RPMI8226 (cell line): ENCODE measurements at places on chromosomes 11 and 22.

- DNase-seq: no peak
Observed at GRCh38 chr11:111945198-111945597, 8.1 kb downstream of the DIXDC1 start.

DNA sequence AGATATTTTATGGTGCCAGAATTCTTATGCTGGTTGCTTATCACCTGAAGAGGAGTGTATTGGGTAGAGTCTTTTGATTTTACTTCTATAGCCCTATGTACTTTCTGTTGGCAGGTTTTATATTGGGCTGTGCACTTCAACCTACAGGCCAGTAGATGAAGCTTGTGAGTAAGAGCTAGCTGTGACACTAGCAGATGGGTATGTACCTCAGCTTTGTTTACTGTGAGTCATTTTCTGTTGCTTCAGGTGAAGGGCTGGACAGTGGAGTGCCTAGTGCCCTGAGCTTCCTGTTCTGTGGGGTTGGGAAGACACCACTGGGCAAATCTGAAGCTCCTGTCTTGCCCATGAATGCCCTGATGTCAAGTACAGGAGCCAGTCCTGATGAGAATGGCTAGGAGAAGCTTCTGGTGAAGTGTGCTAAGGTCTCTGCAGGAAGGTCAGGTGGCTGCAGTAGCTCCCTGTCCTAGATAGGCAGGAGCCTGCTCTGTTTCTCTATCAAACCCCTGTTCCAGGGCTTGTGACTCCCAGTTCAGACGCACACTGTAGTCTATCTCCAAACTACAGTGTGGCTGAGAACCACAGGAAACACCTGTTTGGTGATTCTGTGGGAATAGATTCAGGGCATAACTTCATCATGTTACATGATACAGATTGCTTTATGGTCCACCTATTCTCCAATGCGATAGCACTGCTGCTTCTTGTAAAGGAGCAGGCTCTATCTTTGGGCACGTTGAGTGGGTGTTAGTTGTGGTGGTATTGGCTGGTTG lies 755.7 kb downstream of the KCNA4 start:
- DNase-seq: no peak

DNA sequence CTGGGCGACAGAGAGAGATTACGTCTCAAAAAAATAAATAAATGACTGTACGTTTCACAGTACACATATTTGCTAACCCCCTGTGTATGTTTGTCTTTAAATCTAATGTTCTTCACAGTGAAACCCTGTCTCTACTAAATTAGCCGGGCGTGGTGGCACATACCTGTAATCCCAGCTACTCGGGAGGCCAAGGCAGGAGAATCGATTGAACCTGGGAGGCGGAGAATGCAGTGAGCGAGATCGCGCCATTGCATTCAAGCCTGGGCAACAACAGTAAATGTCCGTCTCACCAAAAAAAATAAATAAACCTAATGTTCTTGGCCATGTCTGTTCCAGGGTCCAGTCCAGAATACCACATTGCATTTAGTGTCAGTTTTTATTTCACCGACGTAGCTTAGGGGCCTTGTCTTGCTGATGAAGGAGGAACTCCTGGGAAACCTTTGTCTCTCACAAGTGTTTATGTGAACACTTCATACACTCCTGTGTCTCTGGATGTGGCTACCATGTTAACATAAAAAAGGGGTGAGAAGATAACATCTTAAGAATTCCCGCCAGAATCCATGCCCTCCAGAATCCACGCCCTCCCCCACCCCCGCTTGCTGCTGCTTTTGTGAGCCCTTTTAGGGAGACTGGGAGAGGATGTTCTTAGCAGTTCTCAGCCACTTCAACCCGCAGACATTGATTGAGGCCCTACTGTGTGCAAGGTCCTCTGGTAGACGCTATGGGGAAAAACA lies 5.0 kb upstream of the SERHL2 start:
- DNase-seq: no peak

DNA sequence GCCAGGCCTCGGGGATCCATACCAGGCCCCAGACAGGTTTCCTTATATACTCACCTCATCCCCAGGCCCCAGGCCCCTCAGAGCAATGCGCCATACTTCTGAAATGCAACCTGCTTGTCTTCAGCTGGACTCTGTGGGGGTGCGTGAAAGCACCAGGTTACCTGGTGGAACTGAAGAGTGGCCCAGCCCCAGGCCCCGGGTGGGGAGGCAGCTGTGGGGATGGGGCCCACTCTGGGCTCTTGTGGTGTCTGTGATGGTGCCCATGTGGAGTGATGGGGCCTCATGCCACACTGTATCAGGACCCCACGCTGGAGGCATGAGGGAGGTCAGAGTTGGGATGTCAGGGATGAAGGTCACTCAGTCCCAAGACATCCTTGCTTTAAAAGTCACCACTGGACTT lies 999.0 kb downstream of the BRD1 start:
- DNase-seq: no peak

GRCh38 chr11:75303544-75304224 lies 47.8 kb downstream of the ARRB1 start:
- DNase-seq: no peak

DNA sequence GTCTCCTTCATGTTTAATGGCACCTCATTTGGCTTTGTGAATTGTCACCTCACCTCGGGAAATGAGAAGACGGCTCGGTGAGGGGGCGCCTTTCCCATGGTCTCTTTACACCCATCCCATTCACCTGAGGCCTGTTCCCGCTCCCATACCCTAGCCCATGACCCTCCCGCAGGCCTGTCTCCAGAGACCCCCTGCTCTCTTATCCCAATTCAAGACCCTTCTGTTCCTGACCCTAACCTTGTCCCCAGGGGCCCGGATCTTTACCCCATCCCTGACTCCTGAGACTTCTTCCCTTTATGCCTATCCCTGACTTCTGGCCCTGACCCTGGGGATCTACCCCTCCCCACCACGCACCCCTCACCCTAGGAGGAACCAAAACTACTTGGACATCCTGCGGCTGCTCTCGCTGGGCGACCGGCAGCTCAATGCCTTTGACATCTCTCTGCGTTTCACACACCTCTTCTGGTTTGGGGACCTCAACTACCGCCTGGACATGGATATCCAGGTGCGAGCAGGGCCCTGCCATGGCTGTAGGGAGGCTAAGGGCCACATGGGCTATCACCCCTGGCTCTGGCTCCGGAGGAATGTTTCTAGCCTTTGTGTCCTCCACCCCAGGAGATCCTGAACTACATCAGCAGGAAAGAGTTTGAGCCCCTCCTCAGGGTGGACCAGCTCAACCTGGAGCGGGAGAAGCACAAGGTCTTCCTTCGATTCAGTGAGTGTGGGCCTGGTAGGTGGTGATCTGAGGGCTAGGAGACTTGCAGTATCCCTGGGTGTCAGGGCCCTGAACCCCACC lies 7.9 kb downstream of the INPPL1 start:
- no peak for DNase-seq

DNA sequence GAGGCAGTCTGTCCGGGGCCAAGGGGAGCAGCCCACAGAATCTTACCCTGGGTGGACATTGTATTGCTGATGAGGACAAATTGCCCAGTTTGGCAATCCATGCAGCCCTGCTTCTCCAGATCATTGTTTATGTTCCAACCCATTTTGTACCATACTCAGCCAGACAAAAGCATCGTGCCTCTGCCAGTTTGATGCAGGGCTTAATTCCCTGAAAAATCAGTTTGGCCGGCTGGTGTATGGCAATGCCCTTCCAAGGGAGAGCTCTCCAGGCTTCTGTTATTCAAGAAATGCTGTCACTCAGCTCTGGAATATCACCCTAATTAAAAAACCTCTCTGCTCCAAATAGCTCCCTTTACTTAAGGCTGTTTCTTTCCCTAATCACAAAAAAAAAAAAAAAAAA lies 697.7 kb downstream of the TBC1D22A start:
- no peak for DNase-seq

DNA sequence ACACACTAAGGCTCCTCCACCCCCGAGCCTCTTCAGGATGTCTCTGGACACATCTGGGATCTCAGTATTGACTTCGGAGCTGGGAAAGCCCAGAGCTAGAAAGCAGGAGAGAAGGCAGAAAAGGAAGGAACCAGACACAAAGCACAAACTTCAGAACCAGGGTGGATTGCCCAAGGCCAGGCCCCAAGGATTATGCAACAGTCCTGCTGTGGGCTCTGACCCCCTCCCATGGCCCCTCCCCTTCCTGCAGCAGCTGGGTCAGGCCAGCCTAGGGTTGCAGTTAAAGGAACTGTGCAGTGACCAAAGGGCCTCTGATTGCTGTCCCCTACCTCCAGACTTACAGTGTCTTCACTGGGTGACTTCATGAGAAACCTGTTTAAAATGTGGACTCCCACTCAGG lies 5.3 kb downstream of the KCNE3 start:
- no peak for DNase-seq

DNA sequence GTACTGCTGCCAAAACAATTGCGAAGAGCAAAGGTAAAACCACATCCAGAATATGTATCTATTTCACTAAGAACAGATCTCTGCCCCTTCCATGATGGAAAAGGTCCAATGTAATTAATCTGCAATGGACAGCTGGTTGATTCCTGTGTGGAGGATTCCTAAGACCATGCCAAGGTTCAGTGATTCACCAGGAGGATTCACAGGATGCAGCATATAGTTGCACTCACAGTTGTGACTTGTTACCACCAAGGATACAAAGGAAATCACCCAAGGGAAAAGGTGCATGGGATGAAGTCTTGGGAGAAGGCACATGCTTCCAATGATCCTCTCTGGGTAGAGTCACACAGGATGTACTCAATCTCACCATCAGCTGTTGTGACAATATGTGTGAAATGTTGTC lies 35.1 kb upstream of the CUL5 start:
- no peak for DNase-seq

DNA sequence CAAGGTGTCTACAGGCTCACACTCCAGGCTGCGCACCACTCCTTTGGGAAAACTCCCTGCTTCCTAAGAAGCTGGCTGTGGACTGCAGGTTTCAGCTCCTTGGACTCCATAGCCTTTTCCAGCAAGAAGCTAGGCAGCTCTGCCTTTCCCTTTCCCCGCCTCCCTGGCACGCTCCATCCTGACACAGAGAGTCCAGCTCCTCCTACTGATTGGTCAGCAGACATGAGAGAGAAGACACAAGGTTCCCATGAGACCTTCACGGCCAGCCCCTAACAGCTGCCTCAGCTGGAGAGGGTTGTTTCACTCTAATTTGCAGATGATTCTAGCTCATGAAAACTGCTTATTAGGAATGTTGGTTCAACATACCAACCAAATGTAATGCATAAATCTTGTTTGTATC lies 27.6 kb downstream of the TENM4 start:
- no peak for DNase-seq

DNA sequence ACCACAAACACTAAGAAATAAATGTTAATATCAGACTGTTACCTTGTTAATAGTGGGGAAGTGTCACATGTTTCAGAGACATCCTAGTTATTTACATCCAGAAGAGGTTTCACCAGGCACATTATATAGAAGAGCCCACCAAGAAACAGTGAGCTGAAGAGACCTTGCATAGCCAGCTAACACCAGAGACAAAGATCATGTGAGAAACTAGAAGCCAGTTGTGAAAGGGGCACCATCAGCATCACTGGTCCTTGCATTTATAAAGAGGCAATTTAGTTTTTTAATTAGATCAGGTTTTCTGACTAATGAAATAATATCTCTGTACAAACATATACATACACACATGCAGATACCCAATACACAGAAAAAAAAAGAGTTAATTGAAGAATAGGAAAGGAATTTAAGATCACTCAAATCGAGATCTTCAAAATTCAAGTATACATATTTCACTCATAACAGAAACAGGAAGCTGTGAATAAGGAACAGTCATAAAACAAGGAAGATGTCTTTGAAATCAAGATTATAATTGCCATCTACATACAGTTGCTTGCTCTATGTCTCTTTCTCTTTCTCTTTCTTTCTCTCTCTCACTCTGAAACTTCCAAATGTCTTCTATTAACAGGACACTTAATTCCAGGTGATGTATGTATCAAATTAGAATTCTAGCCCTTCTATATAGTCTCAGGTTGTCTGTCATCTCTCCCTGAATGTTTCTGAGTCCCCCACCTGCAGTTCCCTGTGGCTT lies 348.7 kb downstream of the ETS1 start:
- DNase-seq: no peak

DNA sequence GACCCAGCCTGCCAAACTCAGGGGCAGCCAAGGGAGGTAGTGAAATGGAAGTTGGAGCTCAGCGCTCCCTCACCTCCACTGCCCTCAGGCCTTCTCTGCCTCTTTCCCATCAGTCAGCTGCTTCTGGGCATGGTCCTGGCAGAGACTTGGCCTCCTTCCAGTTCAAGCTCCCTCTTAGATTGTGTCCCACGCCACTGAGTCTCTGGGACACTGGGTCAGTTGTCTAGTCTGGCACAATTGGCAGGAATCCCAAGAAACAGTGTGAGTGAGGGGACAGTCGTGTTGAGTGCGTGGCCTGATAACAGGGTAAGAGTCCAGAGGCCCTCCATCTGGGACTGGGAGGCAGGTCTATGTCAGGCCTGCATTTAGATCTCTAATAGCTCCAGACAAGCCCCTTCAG lies 7.1 kb upstream of the SLC35E4 start:
- DNase-seq: no peak

GRCh38 chr11:73201249-73201648 lies 16.8 kb upstream of the P2RY2 start:
- DNase-seq: no peak
